Heart left ventricle (tissue), 16 donors: ENCODE measurements at places on chromosomes 6 and 20. TPM values are rescaled to one million over a fixed set of nuclear protein-coding genes. Genes with fewer than 3 reads are reported as not detected.
A peak's percentile ranks its signal among the peaks of the same experiment; 100 is the strongest.

GRCh38 chr20:19231359-19232035 is 19.1 kb downstream of the SLC24A3 start:
- H3K36me3 ChIP-seq, result no peaks in the 10 kb centered on the region
- no peaks in the 10 kb centered on the region for H3K4me1 ChIP-seq
- H3K4me3 ChIP-seq, result no peak overlapping the region
- H3K27me3 ChIP-seq, result peaks cover 8% of the 10 kb centered on the region

DNA sequence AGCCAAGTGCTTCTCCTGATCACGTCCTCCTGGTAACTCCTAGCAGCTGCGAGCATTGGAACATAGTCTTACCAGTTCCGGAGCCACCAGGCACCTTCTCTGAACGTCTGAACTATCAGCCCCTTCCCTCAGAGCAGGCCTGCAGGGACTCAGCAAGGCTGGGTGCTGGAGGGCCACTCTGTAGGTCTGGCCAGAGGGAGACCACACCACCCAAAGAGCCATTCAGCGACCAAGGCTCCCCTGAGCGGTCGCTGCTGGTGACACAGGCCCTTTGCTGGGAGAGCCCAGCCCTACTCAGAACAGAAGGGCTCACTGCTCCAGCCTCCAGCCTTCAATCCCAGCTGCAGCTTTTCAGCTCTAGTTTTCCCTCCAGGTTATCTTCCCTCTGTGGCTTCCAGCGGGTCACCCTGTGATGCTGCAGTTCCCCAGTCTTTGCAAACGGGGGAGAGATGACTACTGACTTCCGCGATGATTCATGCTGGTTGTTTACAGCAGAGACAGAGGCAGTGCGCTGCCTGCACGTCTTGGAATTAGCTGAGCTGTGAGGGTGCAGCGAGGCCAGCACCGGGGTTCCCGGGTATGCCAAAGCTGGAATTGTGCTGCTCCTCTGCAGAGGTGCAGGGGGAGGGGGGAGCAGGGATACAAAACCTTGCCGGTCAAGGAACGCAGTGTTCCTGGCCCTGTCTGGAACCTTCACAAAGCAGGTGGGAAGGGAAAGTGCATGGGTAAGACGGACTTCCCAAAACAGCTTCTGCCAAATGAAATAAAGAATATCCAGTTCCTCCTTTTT is 161.4 kb downstream of the LY86 start:
- H3K27ac ChIP-seq, result peak overlapping the region; percentile 33
- no peaks in the 10 kb centered on the region for H3K27me3 ChIP-seq
- no peaks in the 10 kb centered on the region for H3K36me3 ChIP-seq
- peaks cover 7% of the 10 kb centered on the region for H3K4me1 ChIP-seq
- H3K4me3 ChIP-seq, result no peak overlapping the region
- DNase-seq, result peak; percentile 68

DNA sequence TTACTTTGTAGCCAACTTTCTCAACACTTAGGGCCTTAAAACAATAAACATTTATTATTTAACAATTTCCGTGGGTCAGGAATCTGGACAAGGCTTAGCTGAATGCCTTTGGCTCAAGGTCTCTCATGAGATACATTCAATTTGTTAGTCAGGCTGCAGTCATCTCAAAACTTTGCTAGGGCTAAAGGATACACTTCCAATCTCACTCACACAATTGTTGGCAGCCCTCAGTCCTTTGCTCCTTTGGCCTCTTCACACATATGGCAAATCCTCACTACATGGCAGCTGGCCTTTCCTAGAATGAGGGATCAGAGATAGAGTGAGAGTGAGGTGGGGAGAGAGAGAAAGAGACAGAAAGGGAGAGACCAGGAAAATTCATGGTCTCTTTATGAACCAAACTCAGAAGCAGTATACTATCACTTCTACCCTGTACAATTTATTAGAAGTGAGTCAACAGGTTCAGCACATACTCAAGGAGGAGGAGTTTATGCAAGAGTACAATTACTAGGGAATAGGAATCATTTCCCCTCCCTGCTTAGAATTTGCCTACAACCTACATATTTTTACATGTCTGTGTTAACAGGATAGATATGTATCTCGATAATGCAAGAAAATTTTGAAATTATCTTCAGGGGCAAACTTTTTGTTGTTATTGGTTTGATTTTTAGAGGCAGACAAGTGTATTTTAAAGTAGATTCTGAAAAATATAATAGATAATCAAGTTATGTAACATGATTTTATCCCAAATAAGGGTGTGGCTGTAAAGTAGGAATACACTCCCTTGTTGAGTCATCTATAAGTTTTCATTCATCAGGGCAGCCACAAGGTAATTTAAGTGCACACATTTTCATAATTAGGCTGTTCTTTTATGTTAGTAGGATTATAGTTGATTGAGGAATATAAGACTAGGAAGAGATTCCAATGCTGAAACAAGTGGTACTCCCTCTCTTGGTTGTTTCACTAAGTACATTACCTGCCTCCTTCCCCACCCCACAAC is 85.9 kb upstream of the HMGCLL1 start:
- H3K36me3 ChIP-seq, result no peaks in the 10 kb centered on the region
- no peak for DNase-seq
- no peak overlapping the region for H3K27ac ChIP-seq
- no peaks in the 10 kb centered on the region for H3K27me3 ChIP-seq
- no peaks in the 10 kb centered on the region for H3K4me1 ChIP-seq
- no peak overlapping the region for H3K4me3 ChIP-seq

- no peak overlapping the region for H3K27ac ChIP-seq
- H3K36me3 ChIP-seq, result no peaks in the 10 kb centered on the region
- no peaks in the 10 kb centered on the region for H3K27me3 ChIP-seq
- H3K4me3 ChIP-seq, result no peak overlapping the region
Measured at GRCh38 chr20:8130840-8131526, 1.1 kb upstream of the PLCB1 start.

DNA sequence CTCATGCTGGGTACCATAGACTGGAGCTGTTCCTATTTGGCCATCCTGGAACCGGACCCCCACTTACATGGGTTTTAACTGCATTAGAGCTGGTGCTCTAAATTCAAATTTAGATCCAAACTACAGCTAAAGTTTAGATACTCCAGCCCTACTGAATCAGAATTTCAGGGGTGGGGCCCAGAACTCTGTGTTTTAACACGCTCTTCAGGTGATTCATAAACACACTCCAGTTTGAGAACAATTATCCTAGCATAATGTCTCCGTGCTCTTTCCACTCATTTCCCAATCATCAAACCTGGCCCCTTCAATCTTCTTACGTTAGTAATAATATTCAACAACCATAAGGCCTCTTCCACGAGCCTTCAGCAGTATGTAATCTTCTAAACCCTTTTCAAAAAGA is 15.3 kb downstream of the TRPC4AP start:
- DNase-seq, result no peak
- H3K27me3 ChIP-seq, result no peaks in the 10 kb centered on the region
- H3K4me1 ChIP-seq, result no peaks in the 10 kb centered on the region
- no peak overlapping the region for H3K27ac ChIP-seq
- no peaks in the 10 kb centered on the region for H3K36me3 ChIP-seq

GRCh38 chr20:10883166-10883565 is 209.4 kb upstream of the JAG1 start:
- no peak for DNase-seq
- no peaks in the 10 kb centered on the region for H3K27me3 ChIP-seq
- H3K4me1 ChIP-seq, result no peaks in the 10 kb centered on the region
- H3K4me3 ChIP-seq, result no peak overlapping the region

GRCh38 chr6:78688668-78689067 is 178.7 kb upstream of the IRAK1BP1 start:
- H3K4me1 ChIP-seq, result no peaks in the 10 kb centered on the region
- H3K27ac ChIP-seq, result no peak overlapping the region
- H3K36me3 ChIP-seq, result no peaks in the 10 kb centered on the region
- DNase-seq, result no peak

DNA sequence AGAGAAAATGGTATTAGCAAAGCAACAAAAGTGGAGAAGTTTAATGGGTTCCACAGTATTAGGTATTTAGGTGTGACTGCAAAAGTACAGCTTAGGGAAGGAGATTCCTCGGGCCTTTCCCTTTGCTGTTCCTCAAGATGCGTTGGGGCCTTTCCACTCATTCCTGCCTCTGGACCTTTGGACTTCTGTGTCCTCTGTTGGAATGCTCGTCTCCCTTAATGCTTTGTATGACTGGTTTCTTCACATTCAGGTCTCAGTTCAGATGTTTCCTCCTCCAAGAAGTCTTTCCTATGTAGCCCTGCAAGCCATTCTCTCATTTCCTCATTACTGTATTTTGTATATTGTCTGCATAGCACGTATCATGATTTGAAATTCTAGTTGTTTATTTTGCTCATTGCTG is 39.6 kb downstream of the CTNNBL1 start:
- no peak overlapping the region for H3K4me3 ChIP-seq
- H3K27ac ChIP-seq, result no peak overlapping the region
- DNase-seq, result no peak

GRCh38 chr20:15843777-15844176 is 729.5 kb downstream of the KIF16B start:
- no peaks in the 10 kb centered on the region for H3K4me1 ChIP-seq
- H3K36me3 ChIP-seq, result no peaks in the 10 kb centered on the region
- H3K27me3 ChIP-seq, result no peaks in the 10 kb centered on the region
- no peak for DNase-seq
- no peak overlapping the region for H3K4me3 ChIP-seq

- H3K4me3 ChIP-seq, result no peak overlapping the region
- no peaks in the 10 kb centered on the region for H3K27me3 ChIP-seq
- H3K4me1 ChIP-seq, result no peaks in the 10 kb centered on the region
- no peak for DNase-seq
- H3K36me3 ChIP-seq, result no peaks in the 10 kb centered on the region
Measured at GRCh38 chr6:157471895-157472686, 91.1 kb downstream of the ZDHHC14 start.

GRCh38 chr6:130494729-130495128 is 128.9 kb downstream of the TMEM200A start:
- H3K4me3 ChIP-seq, result no peak overlapping the region
- no peaks in the 10 kb centered on the region for H3K27me3 ChIP-seq
- H3K4me1 ChIP-seq, result no peaks in the 10 kb centered on the region
- no peak for DNase-seq

- H3K36me3 ChIP-seq, result no peaks in the 10 kb centered on the region
- no peaks in the 10 kb centered on the region for H3K4me1 ChIP-seq
- DNase-seq, result no peak
- H3K27me3 ChIP-seq, result no peaks in the 10 kb centered on the region
Measured at GRCh38 chr20:48891235-48892048, 30.1 kb upstream of the ARFGEF2 start.

DNA sequence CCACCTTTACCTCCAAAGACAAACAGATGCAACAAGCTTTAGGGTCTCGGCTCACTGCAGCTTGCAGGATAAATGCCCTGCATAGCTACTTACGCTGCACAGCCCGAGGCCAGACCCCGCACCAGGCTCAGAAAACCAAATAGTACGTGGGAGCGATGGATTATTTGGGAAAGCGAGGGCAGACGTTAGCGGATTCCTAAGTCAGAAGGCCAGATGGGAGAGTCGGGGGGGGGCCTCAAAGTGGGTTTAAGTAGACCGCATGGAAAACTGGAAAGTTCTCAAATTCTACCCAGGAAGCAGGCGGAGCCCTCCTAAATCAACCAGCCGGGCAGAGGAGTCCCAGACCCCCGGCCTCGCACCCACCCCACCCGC is 382 bp downstream of the SFT2D1 start:
- H3K4me3 ChIP-seq, result peak overlapping the region; percentile 99
- DNase-seq, result no peak
- no peaks in the 10 kb centered on the region for H3K27me3 ChIP-seq
- peaks cover 22% of the 10 kb centered on the region for H3K4me1 ChIP-seq
- H3K27ac ChIP-seq, result peak overlapping the region; percentile 54

GRCh38 chr6:45423111-45423823 is 45.5 kb upstream of the SUPT3H start:
- peak overlapping the region; percentile 47 for H3K27ac ChIP-seq
- peak overlapping the region; percentile 58 for H3K4me3 ChIP-seq
- H3K27me3 ChIP-seq, result peaks cover 27% of the 10 kb centered on the region
- peak; percentile 44 for DNase-seq
- H3K4me1 ChIP-seq, result peaks cover 25% of the 10 kb centered on the region
- no peaks in the 10 kb centered on the region for H3K36me3 ChIP-seq

GRCh38 chr6:10098756-10099528 is 315.9 kb downstream of the TFAP2A start:
- H3K27ac ChIP-seq, result no peak overlapping the region
- no peaks in the 10 kb centered on the region for H3K36me3 ChIP-seq
- H3K4me1 ChIP-seq, result no peaks in the 10 kb centered on the region
- H3K4me3 ChIP-seq, result no peak overlapping the region
- peak; percentile 56 for DNase-seq
- no peaks in the 10 kb centered on the region for H3K27me3 ChIP-seq

DNA sequence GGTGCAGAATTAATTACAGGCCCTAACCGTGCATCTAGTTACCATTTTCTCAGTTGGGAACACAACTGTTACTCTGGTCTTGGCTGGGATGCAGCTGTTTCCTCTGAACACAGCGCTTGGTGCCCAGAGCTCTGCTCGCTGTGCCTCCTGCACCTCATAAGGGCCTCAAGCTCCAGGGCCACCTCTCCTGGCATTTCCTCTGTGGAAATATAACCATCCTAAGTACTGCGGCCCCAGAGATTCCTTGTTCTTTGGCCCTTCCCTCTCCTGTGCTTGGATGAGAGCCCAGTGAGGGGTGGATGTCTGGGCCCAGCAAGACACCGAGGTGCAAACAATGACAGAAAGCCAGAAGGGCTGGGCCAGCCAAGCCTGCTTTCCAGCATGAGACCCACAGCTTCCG is 169.9 kb upstream of the CST7 start:
- no peaks in the 10 kb centered on the region for H3K27me3 ChIP-seq
- H3K36me3 ChIP-seq, result no peaks in the 10 kb centered on the region
- H3K27ac ChIP-seq, result no peak overlapping the region
- no peak overlapping the region for H3K4me3 ChIP-seq

- H3K4me1 ChIP-seq, result no peaks in the 10 kb centered on the region
- no peak for DNase-seq
- no peaks in the 10 kb centered on the region for H3K27me3 ChIP-seq
Measured at GRCh38 chr6:41252401-41253169, 24.4 kb downstream of the TREML4 start.

Gene ANGPT4
- 0.32 TPM for total RNA-seq

Gene HDGFL1
- total RNA-seq, result not detected

Gene ZBP1
- total RNA-seq, result 1.7 TPM

Gene LINC00237
- not detected for total RNA-seq

Gene BAG2
- 8.2 TPM for total RNA-seq

Gene PRDM13
- total RNA-seq, result not detected

Gene IER3
- 8.7 TPM for total RNA-seq

Gene CITED2
- total RNA-seq, result 151 TPM

Gene DLK2
- 4.1 TPM for total RNA-seq

Gene MLN
- not detected for total RNA-seq

Gene KIF25
- total RNA-seq, result not detected

Gene ADGRB3
- total RNA-seq, result 1.9 TPM

Gene OR5V1
- not detected for total RNA-seq

Gene PRICKLE4
- total RNA-seq, result 1.7 TPM

Gene CRISP2
- total RNA-seq, result not detected

Gene FBXL4
- 22.0 TPM for total RNA-seq

Gene NKX2-4
- not detected for total RNA-seq
